ENCODE measurements at places on chromosomes 6 and 20.

GRCh38 chr6:149225946-149226345 is 91.6 kb upstream of the TAB2 start:
- no peak for DNase-seq

DNA sequence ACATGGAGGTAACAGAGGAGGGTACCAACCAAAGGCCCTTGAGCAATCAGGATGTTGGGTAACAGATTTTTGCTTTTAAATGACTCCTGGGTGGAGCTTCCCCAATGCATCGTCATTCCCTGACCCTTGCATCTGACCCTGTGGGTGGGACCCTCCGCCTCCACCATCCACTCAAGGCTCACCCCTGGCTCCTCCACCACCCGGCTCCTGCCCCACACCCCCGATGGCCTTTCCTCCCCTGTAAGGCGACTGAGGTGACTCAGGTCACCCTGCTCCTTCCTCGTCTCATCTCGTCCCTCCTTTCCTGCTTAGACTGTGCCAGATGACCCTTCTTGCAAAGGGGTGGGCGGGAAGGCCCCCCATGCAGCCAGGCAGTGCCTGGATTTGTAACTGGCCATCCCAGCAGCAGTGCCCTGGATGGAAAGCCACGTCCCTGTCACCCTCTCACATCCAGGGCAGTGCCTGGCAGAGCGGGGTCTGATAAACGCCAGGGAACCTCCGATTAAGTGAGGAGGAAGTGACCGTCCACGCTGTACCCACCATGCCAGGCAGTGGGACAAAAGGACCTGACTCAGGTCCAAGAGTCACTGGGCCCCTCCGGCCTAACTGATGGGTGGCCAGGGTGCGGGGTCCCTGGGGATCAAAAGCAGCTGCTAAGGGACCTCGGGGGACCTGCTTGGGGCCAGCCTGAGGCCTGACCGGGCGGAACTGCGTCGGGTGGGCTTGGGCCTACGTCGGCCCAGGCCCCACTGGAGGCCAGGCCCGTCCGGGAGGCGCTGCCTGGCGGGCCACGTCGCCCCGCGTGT is 624 bp upstream of the NPEPL1 start:
- peak; percentile 14 for DNase-seq

GRCh38 chr20:32762754-32763201 is 593 bp downstream of the DNMT3B start:
- DNase-seq, result no peak

GRCh38 chr6:24924580-24925356 is 11.0 kb downstream of the RIPOR2 start:
- DNase-seq, result no peak

DNA sequence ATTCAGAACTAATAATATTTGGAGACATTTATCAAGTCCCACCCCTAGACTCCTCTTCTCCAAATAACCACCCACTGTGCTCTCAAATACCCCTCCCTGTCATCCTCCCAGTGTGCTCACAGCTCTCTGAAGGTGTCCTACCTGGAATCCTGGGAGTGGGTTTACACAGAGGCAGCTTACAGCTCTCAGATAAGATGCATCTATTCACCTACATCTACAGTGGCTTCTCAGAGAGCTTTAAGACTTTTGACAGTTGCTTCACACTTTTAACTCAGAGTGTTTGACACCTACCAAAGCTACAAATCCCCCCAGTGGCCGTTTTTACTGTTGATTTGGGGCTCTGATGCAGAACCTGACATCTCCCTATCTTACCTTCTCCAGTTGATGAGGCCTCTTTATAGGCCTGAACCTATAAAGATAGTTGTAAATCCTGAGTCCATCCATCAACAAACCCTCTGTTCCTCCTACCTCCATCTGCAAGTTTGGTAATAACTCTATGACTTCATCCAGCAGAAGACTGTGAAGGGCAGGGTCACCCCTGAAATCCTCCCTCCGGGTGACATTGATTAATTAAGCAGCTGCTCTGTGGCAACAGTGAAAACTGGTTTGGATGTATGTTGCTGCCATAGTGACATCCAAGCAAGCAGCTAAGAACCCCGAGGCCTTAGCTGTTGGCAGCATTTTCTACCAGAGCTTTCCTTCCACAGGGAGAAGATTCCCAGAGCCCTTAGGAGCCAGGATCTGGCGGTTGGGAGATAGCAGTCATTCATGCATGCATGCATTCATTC is 226.1 kb upstream of the RREB1 start:
- DNase-seq, result no peak

GRCh38 chr6:24376871-24377270 is 19.0 kb upstream of the DCDC2 start:
- DNase-seq, result no peak

DNA sequence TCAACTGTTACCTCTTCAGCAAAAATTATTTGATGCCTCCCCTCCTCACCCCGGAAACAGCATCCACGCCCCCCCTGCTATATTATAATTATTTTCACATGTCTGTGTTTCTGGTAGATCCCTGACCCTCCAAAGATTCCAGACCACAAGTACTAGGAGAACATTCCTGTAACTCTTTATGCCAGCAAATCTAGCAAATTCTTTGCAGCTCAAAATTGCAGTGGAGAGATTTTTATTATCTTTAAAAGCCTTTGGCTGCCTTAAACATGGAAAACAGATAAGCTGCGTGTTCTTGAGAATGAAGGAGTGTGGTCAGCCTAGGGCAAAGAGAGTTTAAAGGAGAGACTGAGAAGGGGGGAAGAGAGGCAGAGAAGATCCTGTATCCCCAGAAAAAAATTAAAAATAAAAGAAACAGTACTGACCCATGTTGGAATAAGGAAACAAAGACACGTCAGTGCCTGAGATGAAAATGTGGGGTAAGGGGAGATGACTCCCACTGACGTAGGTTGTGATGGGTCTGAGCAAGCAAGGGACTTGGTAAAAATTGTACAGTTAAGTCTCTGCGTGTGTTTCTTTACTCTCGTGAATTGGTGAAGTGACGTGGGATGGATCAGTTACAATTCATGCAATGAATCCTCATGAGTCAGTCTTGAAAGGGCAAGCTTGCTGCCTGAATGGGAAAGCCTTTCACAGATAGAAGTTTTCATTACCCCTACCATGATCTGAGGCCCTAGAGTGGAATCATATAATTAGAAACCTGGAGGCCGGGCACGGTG is 8.3 kb downstream of the ID4 start:
- no peak for DNase-seq

DNA sequence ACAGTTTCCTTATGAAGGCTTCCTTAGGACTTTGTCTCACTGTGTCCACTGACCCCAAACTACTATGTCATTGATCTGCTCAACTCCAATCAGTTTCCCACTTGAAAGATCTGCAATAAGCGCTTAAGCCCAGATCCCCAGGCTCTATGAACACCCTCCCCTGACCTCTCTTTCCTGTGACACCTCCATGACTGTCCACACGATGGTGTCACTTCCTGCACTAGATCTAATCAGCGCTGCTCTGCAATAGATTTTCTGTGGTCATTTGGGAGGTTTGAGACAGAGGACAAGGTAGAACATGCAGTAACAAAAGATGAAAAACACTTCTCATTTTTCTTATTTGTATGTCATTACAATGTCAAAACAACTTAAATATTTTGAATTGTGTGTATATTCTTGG is 304.6 kb upstream of the AGPAT4 start:
- no peak for DNase-seq

DNA sequence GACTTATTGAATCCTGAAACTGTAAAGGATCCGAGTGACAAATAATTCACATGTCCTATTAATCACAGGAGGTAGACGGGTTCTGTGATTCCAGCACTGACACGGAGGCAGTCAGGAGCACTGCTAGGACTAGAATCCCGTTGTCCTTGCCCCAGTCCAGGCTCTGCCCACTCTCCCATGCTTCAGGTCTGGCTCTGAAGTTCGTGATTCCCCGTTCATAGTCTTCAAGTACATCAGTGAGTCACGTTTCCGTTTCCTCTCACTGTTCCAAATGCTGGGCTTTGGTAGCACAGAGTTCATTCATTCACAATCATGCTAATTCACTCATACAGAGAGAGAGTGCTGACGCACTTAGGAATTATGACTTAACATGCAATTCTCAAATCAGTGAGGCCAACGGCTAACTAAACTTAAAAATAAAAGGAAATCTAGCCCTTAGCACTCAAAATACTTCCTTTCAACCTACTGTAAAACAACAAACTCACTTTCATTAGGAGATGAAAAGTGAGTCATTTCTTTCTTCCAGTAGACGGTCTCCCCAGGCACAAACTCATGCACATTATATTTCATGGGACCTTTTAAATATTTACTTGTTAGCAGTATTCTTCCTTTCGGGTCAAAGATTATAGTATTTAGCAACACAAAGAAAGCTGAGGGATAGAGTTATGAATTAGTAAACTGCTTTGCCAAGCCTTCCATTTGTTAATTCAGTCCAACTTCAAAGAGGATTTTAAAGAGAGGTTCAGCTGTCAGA is 94.0 kb upstream of the NHSL1 start:
- no peak for DNase-seq

DNA sequence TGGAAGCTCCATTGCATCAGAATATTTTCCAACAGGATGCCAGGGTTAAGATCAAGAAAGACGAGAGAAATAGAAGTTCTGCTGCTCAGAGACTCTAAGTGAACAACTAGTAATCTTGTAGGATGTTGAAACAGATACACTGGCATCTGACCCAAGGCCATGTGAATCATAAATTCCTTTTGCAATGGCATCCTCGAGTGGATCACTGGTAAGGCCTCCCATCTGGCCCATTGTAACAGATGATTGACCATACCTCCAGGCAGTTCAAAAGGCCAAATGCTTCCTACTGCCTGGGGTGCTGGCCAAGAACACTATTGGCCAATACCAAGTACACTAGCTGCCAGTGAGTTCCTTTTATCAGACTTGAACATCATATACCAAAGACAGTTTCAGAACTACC is 9.9 kb upstream of the SLC17A3 start:
- DNase-seq, result no peak

DNA sequence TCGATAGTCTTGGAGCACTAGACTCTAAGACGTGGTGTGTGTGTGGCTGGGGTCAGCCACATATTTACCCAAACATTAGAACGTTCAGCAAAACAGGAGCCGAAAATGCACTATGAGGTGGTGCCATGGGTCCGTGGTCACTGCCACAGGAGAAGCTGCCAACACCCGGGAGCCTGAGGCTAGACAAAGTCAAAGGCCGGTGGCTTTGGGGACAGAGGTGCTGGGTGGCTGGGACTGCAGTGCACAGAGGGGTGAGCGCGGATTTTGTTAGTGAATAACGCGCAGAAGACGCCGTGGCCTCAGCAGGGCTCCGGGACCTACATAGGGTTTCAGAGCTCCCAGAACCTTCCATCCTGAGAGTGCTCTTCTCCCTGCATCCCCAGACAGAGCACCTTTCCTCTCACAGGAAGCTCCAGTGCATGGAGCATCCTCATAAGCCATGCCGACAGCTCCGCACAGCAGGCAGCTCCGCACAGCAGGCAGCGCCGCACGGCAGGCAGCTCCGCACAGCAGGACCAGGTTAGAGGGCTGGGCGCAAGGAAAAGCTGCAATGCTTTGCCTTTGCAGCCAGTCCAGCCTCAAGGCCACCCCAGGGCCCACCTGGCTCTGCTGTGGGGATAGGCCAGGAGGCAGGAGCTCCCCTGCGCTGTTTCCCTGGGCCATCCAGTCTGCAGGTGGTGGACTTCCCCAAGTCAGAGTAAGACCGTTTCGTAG is 304.1 kb downstream of the TAF4 start:
- no peak for DNase-seq

GRCh38 chr6:34920097-34920496 is 31.0 kb downstream of the ANKS1A start:
- DNase-seq, result no peak

- no peak for DNase-seq
These were observed 363.9 kb downstream of the TAF4 start for GRCh38 chr20:61701802-61702201.

- DNase-seq, result no peak
These were observed 77.6 kb upstream of the STXBP5 start for GRCh38 chr6:147126618-147127022.

DNA sequence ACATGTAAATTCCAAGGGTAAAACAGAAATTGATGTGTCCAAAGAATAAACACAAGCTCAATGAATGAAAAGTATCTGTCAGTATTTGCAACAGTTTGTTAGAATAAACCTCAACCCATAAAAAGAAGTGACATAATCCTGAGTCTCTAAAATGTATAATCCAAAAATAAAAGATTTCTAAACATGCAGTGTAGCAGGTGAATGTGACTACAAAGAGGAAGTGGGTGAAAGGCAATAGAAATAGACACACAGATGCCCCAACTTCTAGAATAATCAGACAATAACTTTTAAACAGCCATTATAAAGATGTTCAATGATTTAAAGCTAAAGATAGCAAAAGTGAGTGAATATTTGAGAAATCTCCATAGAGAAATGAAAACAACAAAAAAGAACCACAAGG is 1009.2 kb upstream of the GJE1 start:
- DNase-seq, result no peak

DNA sequence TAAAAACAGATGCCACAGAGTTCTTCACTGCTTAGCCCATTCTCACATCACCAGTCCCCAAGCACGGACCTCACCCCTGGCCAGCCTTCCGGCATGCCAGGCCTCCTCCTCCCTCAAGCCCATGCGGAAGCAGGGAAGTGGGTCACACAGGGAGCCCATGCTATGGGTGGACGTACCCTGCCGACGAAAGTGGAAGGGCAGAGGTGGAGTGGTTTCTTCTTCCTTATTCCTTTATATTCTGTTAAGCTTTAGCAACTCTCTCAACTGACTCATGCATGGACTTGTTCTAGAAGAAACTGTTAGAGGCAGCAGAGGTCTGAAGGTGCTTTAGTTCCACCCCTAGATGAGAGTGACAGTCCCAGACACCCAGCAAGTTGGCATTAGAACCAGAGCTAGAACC is 118.6 kb downstream of the LY86 start:
- no peak for DNase-seq

- DNase-seq, result no peak
These were observed 23.8 kb downstream of the TMEM14B start for GRCh38 chr6:10771371-10771894.

DNA sequence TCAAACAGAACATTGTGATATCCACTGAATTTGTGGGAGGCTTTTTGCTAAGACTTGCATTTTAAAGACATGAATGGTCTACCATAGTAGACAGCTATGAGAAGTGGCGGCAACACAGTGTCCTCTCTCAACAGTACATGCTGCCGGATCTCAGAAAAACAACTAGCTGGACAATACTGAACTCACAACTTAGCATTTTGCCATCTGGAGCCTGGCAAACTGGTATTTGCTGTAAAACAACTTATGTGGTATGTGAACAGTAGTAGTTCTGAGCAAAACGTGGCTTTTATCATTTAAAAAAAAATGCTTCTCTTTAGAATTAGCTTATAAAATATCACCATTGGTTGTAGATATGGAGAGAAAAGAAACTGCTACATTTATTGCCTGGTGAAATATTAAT is 3.3 kb upstream of the PXDC1 start:
- DNase-seq, result no peak

Measured in stimulated activated CD4-positive, alpha-beta T cell treated with anti-CD3 and anti-CD28 coated beads, TNF-alpha, amount 100 ng/mL, for 1 hour (primary cell).